ENCODE measurements at places on chromosomes 7 and 10.

GRCh38 chr7:92010215-92010614 is 69.6 kb downstream of the AKAP9 start:
- H3K36me3 ChIP-seq: peaks cover 40% of the 10 kb centered on the region
- no peak overlapping the region for H3K4me3 ChIP-seq
- peaks cover 3% of the 10 kb centered on the region for H3K4me1 ChIP-seq
- no peak overlapping the region for H3K27ac ChIP-seq
- H3K27me3 ChIP-seq: no peaks in the 10 kb centered on the region
- no peak for DNase-seq

GRCh38 chr10:130762491-130762890 is 549.0 kb downstream of the TCERG1L start:
- H3K4me1 ChIP-seq: no peaks in the 10 kb centered on the region
- peak; percentile 18 for DNase-seq
- H3K36me3 ChIP-seq: no peaks in the 10 kb centered on the region
- no peak overlapping the region for H3K27ac ChIP-seq
- no peaks in the 10 kb centered on the region for H3K27me3 ChIP-seq

- no peak overlapping the region for H3K27ac ChIP-seq
- H3K36me3 ChIP-seq: peaks cover 11% of the 10 kb centered on the region
- no peak overlapping the region for H3K4me3 ChIP-seq
- H3K27me3 ChIP-seq: no peaks in the 10 kb centered on the region
Measured at GRCh38 chr7:5533821-5534367, 110.3 kb upstream of the TNRC18 start.

GRCh38 chr7:15495170-15495569 is 66.6 kb downstream of the AGMO start:
- H3K4me1 ChIP-seq: no peaks in the 10 kb centered on the region
- peaks cover 14% of the 10 kb centered on the region for H3K27me3 ChIP-seq
- no peak for DNase-seq
- H3K36me3 ChIP-seq: no peaks in the 10 kb centered on the region
- H3K4me3 ChIP-seq: no peak overlapping the region

DNA sequence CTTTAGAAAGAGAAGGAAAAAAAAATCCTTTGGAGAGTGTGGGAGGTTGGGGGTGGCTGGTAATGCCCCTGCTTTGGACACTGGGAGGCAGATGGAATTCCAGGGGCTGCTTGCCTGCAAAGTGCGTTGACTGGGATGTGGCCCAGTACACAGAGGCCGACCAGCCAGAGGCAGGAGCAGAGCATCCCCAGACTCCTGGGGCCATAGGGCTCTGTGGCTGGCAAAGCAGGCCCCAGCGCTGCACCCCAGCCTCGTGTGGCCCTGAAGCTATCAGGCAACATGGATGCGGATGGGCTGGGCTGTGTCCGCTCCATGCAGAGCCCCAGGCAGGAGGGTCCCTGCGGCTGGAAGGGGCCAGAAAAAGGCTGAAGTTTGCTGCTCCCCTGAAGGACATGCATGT is 361.6 kb upstream of the FZD8 start:
- H3K36me3 ChIP-seq: no peaks in the 10 kb centered on the region
- no peak overlapping the region for H3K27ac ChIP-seq
- DNase-seq: no peak

DNA sequence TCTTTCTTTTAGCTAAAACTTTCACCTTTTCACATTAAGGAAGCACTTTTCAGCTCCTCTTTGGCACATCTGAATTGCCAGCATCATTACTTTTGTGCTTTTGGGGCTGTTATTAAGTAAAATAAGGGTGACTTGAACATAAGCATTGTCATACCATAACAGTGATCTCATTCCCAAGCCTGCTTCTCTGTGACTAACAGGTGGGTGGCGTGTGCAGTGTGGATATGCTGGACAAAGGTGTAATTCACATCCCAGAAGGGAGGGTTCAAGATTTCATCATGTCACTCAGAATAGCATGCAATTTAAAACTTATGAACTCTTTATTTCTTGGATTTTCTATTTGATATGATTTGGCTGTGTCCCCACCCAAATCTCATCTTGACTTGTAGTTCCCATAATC is 517.4 kb upstream of the MKI67 start:
- no peaks in the 10 kb centered on the region for H3K4me1 ChIP-seq
- no peak overlapping the region for H3K4me3 ChIP-seq
- H3K27ac ChIP-seq: no peak overlapping the region
- H3K27me3 ChIP-seq: no peaks in the 10 kb centered on the region
- DNase-seq: no peak
